ENCODE measurements at places on chromosomes 12 and 14. TPM values are rescaled to one million over a fixed set of nuclear protein-coding genes. Genes with fewer than 3 reads are reported as not detected.

DNA sequence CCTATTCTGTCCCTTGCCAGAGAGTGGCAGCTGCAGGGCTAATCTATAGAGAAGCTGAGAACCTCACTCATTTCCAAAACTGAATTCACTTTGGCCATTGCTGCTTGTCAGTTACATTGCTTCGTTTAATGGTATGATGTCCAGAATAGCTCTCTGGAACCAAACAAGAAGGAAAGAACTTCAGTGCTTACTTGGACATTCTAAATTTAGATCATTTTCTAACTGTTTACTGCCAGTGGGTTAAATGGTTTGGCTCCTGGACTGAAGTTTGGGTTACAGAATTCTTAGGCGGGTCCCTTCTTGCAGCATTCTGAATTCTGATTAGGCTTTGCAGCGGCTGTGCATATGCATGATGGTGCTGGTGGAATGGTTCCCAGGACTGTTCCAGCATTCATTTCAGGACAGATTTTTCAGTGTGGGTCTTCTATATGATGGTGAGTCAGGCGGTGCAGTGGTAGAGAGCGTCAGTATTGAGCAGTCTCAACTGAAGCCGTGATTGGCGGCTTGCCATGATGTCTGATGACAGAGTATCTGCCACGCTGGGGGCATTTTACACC is 148.7 kb downstream of the DYRK2 start:
- DNase-seq, result no peak

DNA sequence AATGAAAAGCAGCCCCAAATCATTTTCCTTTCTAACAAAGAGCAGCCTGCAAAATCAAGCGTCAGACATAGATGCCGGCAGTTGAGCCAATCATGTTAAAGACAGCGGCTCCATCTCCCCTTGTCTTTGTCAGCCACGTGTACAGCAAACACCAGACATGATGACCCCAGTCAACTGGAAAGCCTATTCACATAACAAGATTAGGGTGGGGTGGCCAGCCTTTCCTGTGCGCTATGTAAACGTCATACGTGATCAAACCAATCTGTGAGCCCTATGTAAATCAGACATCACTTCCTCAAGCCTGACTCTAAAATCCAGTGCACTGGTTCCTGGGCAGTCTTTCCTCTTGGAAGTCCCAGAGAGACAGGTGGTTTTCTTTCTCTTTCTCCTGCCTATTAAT is 9.9 kb upstream of the FICD start:
- DNase-seq, result no peak

- DNase-seq, result no peak
Observed at GRCh38 chr12:6957741-6958608, 6.8 kb downstream of the PTPN6 start.

DNA sequence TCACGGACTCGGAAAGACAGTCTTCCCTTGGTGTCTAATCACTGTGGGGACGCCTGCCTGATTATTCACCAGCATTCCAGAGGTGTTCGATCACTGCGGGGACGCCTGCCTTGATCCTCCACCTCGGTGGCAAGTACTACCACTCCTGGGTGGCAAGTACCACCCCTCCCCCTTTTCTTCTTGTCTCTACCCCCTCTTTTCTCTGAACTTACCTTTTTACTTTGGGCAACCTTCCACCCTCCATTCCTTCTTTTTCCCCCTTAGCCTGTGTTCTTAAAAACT is 12.0 kb upstream of the LGMN start:
- no peak for DNase-seq

DNA sequence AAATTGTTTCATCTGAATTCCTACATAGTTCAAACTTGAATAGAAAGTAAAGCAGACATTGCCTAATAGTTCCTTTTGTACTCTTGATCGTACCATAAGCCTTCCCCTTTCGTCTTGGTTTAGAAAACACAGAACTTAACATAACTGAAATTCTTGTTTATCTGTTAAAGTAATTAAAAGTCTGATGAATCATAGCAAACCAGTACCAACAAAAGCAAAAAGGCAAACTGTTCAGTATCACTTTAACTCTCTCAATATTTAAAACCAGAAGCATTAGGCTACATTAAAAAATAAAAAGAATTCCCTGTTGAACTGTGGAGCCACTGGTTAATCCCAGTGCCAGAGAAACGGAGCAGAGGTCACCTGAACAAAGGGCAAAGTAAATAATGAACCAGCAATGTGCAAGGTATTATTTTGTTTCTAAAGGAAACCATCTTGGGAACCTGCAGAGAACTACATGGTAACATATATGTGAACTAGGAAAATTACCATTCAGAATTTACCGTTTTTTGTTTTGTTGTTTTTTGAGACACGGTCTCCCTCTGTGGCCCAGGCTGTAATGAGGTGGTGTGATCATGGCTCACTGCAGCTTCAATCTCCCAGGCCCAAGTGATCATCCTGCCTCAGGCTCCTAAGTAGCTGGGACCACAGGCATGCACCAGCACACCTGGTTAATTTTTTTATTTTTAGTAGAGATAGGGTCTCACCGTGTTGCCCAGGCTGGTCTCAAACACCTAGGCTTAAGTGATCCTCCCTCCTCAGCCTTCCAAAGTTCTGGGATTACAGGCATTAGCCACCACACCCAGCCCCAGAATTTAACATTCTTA is 17.1 kb upstream of the HIGD1C start:
- peak; percentile 57 for DNase-seq

DNA sequence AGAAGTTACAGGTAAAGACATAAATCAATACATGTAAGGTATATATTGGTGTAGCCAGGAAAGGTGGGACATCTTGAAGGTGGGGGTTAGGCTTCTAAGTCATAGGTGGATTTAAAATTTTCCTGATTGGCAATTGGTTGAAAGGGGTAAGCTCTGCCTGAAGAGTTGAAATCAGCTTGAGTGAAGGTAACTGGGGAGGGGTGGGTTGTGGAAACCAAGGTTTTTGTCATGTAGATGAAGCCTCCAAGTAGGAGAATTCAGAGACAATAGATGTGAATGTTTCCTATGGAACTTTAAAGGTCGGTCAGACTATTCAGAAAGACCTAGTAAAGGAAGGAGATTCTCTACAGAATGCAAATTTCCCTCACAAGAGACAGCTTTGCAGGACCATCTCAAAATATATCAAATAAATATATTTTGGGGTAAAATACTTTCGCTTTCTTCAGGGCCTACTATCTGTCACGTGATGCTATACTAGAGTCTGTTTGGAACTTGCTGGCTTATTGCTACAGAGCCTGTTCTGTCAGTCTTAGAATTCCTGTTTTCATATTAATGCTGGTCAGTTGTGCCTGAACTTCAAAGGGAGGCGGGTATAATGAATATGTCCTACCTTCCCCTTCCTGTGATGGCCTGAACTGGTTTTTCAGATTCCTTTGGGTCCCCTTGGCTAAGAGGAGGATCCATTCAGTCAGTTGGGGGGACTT is 20.6 kb upstream of the SPATA7 start:
- no peak for DNase-seq

GRCh38 chr12:120825337-120825736 is 78.8 kb downstream of the SPPL3 start:
- peak; percentile 73 for DNase-seq

- DNase-seq, result peak; percentile 83
Observed at GRCh38 chr12:56189918-56190694, 823 bp upstream of the SMARCC2 start.

DNA sequence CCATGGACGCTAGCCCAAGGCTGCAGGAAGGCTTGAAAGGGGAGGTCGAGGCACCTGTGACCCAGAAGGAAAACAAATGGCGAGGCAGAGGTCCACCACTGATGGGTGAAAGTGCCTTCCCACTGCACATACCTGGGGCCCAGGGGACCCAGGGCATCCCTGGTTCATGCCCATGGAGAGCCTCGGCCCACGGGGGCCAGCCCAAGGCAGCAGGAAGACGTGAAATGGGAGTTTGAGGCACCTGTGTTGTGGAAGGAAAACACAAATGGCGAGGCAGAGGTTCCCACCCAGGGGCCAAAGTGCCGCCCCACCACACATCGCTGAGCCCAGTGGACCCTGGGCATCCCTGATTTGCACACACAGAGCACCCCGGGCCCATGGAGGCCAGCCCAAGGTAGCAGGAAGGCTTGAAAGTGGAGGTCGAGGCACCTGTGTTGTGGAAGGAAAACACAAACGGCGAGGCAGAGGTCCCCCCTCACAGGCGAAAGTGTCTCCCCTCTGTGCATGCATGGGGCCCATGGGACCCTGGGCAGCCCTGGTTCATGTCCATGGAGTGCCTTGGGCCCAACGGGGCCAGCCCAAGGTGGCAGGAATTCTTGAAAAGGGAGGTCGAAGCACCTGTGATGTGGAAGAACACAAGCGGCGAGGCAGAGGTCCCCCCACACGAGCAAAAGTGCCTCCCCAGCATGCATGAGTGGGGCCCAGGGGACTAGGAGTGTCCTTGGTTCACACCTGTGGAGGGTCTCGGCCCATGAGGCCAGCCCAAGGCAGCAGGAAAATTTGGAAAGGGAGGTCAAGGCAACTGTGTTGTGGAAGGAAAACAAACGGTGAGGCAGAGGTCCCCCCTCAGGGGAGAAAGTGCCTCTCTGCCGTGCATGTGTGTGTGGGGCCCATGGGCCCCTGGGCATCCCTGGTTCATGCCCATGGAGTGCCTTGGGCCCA is 383.3 kb downstream of the ALG10 start:
- no peak for DNase-seq

Gene LRRC9
- total RNA-seq, result 0.62 TPM

Gene DNAJC22
- 23.0 TPM for total RNA-seq

Gene NFATC4
- 0.04 TPM for total RNA-seq

Gene GALNT6
- 0.87 TPM for total RNA-seq

Gene C12orf50
- total RNA-seq, result not detected
